ENCODE measurements at places on chromosomes 7 and 10.

DNA sequence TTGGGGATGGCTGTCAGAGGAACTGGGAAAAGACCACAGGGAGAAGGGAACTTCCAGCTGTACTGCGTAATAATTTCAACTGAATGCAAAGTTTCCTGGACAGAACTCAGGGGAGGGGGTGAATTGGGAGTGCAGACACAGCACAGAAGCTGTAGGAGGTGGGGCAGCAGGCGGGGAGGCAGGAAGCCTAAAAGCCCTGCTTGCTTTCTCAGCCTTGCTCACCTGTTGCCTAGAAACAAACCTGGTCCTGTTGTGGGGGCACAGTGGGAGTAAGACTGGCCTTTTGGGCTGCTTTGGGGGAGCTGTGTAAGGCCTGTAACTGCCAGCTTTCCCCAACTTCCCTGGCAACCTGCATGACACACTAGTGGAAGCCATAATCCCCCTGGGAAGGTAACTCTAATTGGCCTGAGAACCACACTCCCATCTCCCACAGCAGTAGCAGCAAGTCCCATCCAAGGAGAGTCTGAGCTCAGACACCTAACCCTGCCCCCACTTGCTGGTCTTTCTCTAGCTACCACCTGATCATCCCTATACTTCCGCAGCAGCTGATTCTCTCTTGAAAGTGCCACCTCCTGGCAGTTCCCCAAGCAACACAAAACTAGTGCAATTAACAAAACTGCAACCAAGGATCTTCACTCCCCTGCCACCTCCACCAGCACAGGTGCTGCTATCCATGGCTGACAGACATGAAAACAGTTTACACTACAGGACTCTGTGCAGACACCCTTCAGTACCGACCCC is 1239.3 kb downstream of the SORCS1 start:
- no peak for DNase-seq

- DNase-seq = no peak
Observed at GRCh38 chr7:132577206-132578049, 1.2 kb upstream of the PLXNA4 start.

GRCh38 chr10:95782318-95782717 is 26.4 kb downstream of the ENTPD1 start:
- DNase-seq = no peak

DNA sequence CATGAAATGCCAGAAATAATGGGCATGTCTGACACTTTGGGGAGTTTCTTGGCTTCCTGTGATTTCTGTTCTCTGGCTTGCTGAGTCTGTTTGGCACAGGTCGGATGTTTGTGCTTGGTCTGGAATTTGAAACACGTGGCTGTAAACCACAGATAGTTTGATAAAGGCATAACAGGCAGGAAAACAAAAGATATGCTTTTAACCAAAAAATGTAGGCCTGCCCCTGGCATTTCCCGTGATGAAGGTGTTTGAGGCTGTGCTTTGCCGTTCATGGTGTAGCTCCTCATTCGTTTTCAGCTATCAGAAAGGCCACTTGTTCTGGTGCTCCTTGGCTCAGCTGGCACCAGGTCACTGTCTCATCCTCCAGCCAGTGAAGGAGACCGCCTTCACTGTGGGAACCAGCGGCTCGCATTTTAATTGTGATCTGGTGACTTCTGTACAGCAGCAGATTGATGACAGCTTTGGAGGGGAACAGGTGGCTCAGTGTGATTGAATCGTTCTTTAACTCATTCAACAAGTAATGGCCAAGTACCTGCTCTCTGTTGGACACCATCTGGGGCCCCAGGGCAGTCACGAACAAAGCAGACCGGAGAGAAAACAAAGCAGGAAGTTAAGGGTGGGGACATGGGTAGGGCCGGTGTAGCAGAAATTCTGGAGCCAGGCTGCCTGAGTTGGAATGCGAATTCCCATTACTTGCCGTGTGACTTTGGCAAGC is 111.5 kb downstream of the CCNY start:
- DNase-seq = no peak

DNA sequence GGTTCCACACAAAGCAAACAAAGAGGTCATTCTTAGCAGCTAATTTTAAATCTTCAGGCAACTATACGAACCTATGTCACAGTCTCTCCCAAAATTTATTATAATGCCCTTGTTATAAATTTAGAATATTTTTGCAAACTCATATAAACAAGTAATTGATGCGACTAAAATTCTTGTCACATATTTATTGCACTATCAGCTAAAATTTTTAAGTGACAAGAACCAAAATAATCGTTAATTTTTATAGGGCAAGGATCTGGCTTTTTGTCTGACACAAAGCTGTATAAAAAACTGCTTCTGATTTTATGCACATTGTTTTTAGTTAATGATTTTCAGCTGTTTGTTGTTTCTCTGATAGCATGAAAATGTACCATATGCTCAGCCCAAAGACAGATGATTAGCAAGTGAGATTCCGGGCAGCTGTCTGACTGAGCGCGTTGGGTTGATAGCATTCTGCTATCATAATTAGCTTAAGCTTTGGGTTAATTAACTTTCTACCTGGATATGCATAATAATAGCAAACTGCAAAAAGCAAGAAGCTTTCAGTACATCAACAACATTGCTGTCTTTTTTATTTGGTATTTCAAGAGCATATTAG is 136.0 kb downstream of the MGMT start:
- DNase-seq = no peak

GRCh38 chr10:3330663-3331062 is 158.1 kb upstream of the PITRM1 start:
- no peak for DNase-seq

- DNase-seq = no peak
Observed at GRCh38 chr10:76070916-76071315, 639.5 kb downstream of the LRMDA start.

DNA sequence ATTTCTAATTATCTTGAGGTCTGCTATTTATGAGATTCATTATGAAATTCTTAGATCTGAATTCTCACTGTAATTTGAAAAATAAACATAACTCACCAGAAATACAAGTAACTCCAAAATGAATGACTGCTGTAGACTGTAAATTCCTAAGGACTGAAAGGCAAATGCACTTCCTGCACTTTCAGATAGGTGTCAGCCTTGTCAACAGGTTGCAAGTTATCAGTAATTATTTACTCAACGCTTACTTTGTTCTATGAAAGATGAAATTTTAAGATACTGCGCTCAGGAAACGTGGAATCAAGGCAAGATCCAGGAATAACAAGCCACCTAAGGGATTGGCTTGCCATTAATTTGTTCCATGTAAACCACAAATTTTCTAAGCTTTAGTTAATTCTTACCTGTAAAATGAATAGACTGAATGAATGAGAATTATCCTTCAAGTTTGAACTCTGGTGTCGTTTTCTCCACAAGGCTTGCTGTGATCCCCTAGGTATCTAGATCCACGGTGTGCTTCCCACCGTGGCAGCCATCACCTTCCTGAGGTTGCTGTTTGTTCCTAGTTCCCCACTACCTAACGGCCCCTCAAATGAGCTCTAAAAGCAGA is 12.6 kb downstream of the DHX32 start:
- DNase-seq = no peak

- DNase-seq = no peak
Observed at GRCh38 chr7:116779931-116780330, 82.5 kb upstream of the CAPZA2 start.
